MCF 10A (cell line): ENCODE measurements at places on chromosomes 4 and X. TPM values are rescaled to one million over a fixed set of nuclear protein-coding genes. Genes with fewer than 3 reads are reported as not detected.

CCSER1 gene
- 0.63 and 0.74 TPM in 2 replicates for total RNA-seq

AMBN gene
- not detected in 2 replicates for total RNA-seq

DNA sequence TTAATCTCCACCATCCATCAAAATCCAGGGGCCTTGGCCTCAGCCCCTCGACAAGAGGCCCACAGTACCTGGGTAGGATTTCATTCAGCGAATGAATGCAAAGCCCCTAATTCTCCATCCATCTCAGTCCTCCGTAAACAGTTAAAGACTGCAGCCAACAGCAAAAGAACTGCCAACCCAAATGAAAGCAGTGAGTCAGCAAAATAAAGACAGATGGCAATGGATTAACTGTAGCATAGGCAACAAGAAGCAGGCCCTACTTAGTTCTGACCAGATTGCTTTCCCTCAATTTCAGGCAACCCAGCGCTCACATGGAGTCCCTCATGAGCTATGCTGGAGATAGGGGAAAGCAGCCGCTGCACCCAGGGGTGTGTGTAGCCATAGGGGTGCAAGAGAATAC, 21.4 kb downstream of the PLAC1 start:
- H3K36me3 ChIP-seq: no peaks in the 10 kb centered on the region
- no peak for DNase-seq
- no peaks in the 10 kb centered on the region for H3K4me1 ChIP-seq
- H3K4me3 ChIP-seq: no peak overlapping the region
- H3K27me3 ChIP-seq: peaks cover 27% of the 10 kb centered on the region

- H3K4me3 ChIP-seq: no peak overlapping the region
- H3K4me1 ChIP-seq: no peaks in the 10 kb centered on the region
- no peak for DNase-seq
- no peaks in the 10 kb centered on the region for H3K27me3 ChIP-seq
- H3K36me3 ChIP-seq: no peaks in the 10 kb centered on the region
- H3K27ac ChIP-seq: no peak overlapping the region
Observed at GRCh38 chrX:76920607-76921006, 493.1 kb downstream of the MAGEE1 start.

DNA sequence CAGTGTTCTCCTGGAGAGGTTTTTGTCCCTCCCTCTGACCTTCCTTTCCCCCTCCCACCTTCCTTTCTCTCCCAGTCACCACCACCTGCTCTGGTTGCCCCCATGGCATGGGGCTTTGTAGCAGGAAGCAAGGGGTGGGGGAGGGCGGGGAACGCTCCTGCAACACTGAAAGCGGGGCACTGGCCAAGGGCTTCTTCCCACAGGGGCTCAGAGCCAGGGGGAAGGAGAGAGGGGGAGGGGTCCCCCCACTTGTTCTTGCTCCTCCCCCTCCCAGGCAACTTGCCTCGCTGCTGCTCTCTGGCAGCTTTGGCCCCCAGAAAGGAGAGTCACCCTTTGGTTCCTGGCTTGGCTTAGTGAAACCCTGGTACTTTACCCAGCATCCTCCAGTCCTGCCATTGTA, 48.4 kb downstream of the BCORL1 start:
- H3K4me1 ChIP-seq: no peaks in the 10 kb centered on the region
- H3K27me3 ChIP-seq: peaks cover 11% of the 10 kb centered on the region
- no peak overlapping the region for H3K27ac ChIP-seq
- no peak overlapping the region for H3K4me3 ChIP-seq
- DNase-seq: no peak
